Fibroblast of lung (primary cell): ENCODE measurements at places on chromosomes 11 and 22. TPM values are rescaled to one million over a fixed set of nuclear protein-coding genes. Genes with fewer than 3 reads are reported as not detected.
A peak's percentile ranks its signal among the peaks of the same experiment; 100 is the strongest.

DNA sequence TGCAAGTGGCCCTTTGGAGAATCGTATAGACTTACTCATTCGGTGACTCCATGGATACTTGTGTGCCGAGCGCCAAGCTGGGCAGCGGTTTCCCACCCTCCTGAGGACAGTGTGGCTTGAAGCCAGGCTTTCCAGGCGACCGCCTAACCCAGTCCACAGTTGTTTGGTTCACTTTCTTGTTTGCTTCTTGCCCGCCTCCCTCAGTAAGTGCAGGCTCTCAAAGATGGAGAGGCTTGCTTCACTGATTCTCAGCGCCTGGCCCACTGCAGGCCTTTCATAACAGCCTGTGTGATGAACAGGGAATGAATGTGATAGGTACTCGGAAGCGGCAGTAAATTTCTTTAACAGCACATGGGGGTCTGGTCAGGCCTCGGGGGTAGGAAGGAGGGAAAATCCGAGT lies 11.2 kb upstream of the MDK start:
- no peak for DNase-seq

- no peak for DNase-seq
Measured at GRCh38 chr11:1345737-1346513, 36.5 kb upstream of the TOLLIP start.

DNA sequence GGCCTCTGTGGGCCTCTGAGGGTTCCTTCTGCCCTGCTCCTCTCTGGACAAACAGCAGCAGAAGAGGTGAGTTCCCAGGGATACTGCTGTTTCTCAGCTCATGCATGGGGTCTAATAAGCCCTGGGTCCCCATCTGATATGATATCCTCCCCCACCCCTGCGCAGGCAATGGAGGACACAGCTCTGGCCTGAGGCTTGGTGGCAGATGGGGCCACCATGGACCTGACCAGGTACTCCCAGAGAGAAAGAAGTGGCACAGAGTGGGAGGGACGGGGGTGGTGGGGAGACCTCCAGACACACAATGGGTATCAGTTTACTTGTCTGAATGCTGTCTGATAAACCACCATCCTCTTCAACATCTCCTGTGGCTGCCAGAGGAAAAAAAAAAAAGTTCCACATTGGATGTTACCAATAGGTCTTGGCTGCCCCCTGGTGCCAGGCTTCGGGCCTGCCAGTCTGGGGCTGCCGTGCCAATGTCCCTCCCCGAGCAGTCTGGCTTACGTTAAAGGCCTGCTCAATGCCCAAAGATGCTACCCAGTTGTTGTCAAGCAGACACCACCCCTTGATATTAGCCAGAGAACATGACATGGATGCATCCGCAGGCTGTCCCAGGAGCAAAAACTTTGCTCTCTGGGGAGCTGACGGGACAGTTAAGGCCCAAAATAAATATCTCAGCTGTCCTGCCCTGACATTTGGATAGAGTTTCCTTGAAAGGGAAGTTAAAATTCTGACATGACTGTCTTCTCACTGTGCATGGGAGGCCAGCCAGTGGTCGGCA lies 27.9 kb upstream of the ABCC8 start:
- peak; percentile 45 for DNase-seq

Gene SLC7A4
- 0.26 and 0.83 TPM in 2 replicates for total RNA-seq

- DNase-seq: no peak
Measured at GRCh38 chr11:134055029-134055428, 13.8 kb upstream of the JAM3 start.

Gene ARL2
- total RNA-seq: 99.9 and 138 TPM in 2 replicates

- no peak for DNase-seq
Measured at GRCh38 chr11:32839308-32839707, 9.6 kb downstream of the PRRG4 start.

- no peak for DNase-seq
Measured at GRCh38 chr22:39897841-39898240, 3.0 kb upstream of the GRAP2 start.

Gene OVCH2
- total RNA-seq: not detected in 2 replicates

GRCh38 chr11:9053316-9054035 lies 37.9 kb downstream of the SCUBE2 start:
- DNase-seq: peak; percentile 56

Gene KIF18A
- total RNA-seq: 4.9 and 12.6 TPM in 2 replicates

GRCh38 chr11:19848219-19848618 lies 135.6 kb downstream of the NAV2 start:
- no peak for DNase-seq

GRCh38 chr11:74566146-74566960 lies 26.0 kb upstream of the POLD3 start:
- DNase-seq: no peak

- DNase-seq: peak; percentile 81
Measured at GRCh38 chr11:73257342-73258103, 14.6 kb upstream of the P2RY6 start.

Gene MARK2
- total RNA-seq: 5.4 and 6.4 TPM in 2 replicates

DNA sequence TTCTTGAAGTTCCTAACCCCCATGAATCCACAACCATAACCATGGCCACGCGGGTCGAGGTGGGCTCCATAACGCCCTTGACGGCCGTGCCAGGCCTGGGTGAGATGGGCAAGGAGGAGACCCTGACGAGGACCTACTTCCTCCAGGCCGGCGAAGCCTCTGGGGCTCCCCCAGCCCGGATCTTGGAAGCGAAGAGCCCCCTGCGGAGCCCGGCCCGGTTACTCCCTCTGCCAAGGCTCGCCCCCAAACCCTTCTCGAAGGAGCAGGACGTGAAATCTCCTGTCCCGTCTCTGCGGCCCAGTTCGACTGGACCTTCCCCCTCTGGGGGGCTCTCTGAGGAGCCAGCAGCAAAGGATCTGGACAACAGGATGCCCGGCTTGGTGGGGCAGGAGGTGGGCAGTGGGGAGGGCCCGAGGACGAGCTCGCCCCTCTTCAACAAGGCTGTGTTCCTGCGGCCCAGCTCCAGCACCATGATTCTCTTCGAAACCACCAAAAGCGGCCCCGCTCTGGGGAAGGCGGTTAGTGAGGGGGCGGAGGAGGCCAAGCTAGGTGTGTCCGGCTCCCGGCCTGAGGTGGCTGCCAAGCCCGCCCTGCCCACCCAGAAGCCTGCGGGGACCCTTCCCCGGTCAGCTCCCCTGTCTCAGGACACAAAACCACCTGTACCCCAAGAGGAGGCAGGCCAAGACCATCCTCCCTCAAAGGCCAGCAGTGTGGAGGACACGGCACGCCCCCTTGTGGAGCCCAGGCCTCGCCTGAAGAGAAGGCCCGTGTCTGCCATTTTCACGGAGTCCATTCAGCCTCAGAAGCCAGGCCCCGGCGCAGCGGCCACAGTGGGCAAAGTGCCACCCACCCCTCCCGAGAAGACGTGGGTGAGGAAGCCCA lies 75.7 kb downstream of the KIAA1671 start:
- DNase-seq: no peak

Gene SPON1
- 3.5 and 30.6 TPM in 2 replicates for total RNA-seq

- no peak for DNase-seq
Measured at GRCh38 chr11:75879737-75880136, 64.7 kb downstream of the UVRAG start.

GRCh38 chr11:3230636-3231549 lies 1.3 kb downstream of the MRGPRE start:
- DNase-seq: no peak

DNA sequence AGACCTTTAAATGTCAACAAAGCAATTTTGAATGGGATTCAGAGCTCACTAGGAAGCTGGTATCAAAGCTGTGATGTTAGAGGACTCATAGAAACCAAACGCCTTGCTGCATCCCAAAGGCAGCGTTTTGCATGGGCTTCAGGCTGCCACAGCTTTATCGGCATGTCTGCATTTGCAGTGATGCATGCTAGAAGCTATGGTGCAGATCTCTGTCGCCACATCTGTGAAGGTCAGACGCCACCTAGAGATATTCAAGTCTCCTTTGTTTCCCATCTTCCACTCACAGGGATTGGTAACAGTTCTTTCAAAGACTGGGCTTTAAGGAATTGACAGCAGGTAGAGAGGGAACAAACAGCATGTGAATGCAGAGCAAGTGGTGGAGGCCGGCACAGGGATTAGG lies 47.8 kb downstream of the NTM start:
- DNase-seq: no peak

Gene CCDC116
- under 0.01 and 0.17 TPM in 2 replicates for total RNA-seq

Gene KDELR3
- total RNA-seq: 42.1 and 78.8 TPM in 2 replicates

GRCh38 chr11:3202759-3203158 lies 15.9 kb downstream of the MRGPRG start:
- no peak for DNase-seq

Gene TMEM86A
- 0.77 and 0.83 TPM in 2 replicates for total RNA-seq

DNA sequence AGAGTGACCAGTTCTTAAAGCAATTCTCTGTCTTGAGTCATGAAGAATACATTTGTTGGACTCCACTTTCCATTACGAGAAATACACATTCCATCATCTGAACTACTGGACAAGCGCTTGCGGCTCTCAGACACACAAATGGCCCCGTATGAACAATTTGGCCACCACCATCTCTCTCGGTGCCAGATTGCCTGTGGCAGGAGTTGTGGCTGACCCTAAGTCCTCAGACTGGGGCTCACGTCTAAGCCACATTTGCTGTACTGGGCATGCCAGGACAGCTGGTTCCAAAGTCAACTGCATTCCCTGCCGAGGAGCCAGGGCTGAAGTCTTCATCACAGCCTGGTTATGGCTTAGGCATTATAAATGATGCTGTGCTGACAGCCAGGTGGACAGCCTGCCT lies 227.5 kb downstream of the MIAT start:
- DNase-seq: no peak

DNA sequence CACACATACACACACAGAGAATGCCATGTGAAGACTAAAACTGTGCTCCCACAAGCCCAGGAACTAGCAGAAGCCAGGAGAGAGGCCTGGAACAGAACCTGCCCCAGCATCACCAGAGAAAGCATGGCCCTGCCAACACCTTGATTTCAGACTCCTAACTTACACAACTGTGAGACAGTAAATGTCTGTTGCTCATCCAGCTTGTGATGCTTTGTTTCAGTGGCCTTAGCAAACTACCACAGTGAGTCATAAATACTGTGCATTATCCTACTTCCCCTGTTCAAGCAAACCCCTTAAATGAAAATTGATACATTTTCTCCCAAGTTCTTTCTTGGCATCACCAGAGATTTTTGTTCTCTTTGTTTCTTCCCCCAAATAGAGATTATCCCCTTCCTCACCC lies 1539.4 kb upstream of the TENM4 start:
- DNase-seq: peak; percentile 28
